ENCODE measurements at places on chromosomes 12 and 14.

DNA sequence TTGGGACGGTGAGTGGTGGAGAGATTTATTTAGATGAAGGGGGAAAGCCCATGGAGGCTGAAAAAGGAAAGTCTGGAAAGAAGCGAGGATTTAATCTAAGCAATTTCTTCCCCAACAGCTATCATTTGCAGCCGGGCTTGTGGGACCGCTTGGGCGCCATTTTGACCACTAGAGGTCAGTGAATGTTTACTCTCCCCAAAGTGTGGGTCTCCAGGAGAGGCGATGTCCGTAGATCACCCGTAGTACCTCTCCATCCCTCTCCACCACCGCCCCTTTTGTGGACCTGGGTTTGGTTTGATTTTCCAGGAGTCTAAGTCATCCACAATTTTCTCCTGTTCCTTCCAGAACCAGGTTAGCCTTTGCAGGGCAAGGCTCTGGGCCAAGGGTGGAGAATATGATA is 91.2 kb upstream of the PARP11 start:
- DNase-seq: no peak

DNA sequence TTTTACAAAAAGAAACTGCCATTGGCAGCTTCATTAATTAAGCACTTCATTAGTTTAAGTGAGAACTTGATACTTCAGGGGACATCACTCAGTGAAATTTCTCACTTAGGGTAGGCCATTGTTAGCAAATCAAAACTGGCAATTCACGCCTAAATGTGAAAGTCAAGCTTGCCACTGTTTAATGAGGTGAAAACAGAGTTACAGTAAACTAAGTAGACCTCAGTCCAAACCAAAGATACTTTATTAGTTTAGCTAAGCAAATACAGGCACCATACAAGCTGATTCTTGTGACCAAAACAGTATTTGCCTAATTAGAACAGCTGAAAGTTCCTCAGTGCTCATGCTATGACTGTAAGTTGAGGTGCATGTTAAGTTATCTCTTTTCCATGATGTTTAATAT is 176.5 kb upstream of the CPNE8 start:
- DNase-seq: no peak

DNA sequence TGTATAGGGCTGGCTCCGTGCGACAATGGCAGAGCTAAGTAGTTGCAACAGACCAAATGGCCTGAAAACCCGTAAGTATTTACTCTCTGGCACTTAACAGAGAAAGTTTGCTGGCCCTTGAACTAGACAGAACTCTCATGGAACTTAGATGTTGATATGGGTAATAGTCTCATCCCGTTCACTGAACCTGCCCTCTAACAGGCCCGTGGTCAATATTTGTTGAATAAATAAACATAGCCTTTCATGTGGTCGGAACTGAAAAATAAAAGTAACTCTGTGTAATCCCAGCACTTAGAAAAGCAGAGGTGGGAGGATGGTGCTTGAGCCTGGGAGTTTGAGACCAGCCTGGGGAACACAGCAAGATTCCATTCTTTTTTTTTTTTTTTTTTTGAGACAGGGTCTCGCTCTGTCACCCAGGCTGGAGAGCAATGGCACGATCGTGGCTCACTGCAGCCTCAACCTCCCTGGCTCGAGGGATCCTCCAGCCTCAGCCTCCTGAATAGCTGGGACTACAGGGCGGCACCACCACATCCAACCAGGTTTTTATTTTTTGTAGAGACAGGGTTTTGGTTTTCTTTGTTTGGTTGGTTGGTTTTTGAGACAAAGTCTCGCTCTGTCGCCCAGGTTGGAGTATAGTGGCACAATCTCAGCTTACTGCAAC is 29.7 kb downstream of the KDM2B start:
- DNase-seq: no peak

- DNase-seq: peak; percentile 52
These were observed 942 bp downstream of the SYT1 start for GRCh38 chr12:78865516-78865915.

DNA sequence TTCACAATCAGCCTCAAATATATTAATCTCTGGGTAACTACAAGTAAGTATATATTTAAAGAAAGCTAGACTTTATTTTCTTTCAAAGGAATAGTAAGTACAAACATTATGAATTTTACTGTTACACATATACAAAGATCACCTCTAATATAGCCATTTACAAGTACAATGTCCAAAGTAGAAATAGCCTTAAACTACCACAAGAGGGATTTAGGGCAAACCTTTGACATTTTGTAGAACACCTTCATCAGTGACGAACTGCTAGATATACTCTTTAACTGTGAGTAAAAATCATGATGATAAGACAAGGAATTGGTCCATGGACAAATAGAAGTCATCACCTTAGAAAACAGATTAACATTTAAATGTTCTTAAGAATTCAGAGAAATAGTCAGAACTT is 69.8 kb downstream of the CNTN1 start:
- DNase-seq: no peak

DNA sequence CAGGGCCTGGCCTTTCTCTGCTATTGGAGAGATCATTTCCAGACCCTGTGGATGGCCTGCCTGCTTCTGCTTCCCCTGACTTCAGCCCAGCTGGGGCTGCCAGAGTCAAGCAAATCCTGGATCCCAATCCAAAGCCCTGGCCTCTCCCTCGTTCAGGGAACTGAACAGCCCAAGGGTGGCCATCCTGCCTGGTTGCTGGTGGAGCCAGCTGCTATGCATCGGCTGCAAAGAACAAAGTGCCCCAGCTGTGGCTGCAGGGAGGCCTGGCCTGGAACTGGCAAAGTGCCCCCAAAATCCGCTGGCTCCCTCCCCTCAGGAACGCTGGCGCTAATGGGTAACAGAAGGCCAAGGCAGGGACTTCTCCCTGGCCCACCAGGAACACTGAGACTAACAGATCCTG is 56.4 kb downstream of the LRRC74A start:
- DNase-seq: no peak

DNA sequence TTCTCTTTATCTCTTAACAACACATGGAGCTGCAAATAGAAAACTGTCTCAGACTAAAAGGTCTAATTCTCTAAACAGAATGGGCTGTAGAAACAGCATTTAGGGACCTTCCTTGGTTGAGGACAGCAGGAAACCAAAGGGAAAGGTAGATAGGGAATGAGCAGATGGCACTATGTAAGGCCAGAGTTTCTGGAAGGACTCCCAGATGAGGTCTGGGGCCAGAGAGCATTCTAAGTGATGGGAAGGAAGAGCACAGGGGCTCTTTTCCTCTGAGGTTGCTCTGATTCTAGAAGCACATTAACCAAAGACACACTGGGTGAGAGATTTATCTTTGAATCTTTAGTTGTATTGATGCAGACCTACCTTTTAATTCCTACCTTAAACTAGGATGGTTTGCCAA is 79.4 kb downstream of the TPH2 start:
- no peak for DNase-seq

GRCh38 chr12:89517720-89518119 is 6.9 kb downstream of the GALNT4 start:
- DNase-seq: no peak

DNA sequence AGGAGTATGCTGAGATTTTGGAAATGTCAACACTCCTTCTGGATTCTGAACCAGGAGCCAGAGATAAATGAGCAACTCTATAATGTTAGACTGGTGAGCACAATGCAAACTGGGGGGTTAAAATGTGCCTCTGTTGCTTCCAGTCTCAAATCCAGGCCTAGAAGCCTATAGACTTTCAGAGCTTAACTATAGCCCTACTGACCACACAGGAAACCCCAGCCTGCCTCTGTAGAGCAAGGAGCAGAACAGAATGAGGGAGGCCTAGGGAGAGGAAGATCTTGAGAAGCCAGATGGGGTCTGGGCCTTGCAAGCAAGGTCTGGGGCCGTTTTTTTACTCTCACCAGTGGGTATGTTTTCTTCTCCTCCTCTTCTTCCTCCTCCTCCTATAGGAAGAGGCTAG is 225.4 kb upstream of the KITLG start:
- no peak for DNase-seq

DNA sequence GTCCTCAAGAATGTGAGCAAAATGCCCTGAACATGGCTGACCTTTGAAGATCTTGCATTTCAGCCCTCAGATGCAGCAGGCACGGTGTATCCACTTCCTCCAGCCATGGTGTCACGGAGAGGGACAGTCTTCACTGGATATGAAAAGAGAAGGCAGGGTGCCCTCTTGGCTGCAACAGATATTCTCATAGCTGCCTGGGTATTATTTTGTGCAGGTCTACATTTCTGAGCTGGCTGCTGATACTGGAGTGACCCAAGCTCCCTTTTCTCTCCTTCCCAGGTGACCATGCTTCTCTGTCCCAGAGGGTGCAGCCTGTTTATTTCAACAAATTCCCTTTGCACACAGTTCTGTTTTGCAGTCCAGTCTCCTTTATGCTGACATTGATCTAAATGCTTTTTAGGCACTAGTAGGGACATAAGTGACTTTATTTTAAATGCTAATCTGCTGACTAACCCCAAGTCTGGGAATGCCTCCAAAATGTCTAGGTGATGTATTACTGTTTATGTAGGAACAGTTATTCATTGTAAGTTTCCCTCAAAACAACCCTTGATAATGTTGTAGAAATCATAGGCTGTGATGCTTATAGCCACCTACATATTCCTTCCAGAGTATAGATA is 17.4 kb upstream of the PYGL start:
- DNase-seq: no peak

- no peak for DNase-seq
These were observed 6.0 kb upstream of the UBE2N start for GRCh38 chr12:93447555-93448290.

GRCh38 chr12:107317751-107318555 is 224.6 kb upstream of the CRY1 start:
- peak; percentile 76 for DNase-seq

GRCh38 chr14:59677771-59678231 is 101.2 kb upstream of the CCDC175 start:
- no peak for DNase-seq

DNA sequence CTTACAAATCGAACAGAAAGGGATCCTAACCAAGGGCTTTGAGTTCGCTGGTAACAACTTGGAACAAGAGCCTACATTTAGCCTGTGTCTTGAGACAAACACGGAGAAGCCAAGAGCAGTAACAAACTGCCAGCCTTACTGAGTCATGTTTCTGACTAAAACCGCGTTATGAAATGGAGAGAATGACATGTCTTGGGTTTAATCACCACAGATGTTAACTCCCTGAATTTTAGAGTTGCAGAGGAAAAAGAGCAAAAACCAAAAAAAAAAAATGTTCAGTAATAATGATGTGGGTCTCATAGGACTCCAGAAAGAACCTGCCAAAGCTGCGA is 1.0 kb downstream of the BLTP3B start:
- no peak for DNase-seq

- DNase-seq: peak; percentile 62
These were observed 75.8 kb downstream of the RIN3 start for GRCh38 chr14:92589213-92589852.

GRCh38 chr12:125999628-126000027 is 934.4 kb downstream of the AACS start:
- no peak for DNase-seq

DNA sequence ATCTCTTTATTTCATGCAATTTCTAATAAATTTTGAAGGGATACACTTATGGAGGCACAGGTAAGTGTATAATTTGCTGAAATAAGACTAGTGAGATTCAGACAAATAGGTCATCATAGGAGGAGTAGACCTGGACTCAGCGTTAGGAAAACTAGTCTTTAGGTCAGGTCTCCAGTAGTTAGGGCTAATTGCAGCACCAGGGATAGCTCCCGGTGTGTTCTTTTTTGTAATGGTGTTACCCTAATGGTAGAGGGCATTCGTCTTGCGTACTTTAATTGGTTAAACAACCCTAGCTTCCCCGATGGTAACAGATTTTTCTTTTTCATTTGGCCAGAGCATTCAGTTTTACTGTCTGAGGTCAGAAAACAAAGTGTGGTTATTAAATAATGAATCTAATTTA is 64.9 kb downstream of the ARID2 start:
- DNase-seq: no peak

DNA sequence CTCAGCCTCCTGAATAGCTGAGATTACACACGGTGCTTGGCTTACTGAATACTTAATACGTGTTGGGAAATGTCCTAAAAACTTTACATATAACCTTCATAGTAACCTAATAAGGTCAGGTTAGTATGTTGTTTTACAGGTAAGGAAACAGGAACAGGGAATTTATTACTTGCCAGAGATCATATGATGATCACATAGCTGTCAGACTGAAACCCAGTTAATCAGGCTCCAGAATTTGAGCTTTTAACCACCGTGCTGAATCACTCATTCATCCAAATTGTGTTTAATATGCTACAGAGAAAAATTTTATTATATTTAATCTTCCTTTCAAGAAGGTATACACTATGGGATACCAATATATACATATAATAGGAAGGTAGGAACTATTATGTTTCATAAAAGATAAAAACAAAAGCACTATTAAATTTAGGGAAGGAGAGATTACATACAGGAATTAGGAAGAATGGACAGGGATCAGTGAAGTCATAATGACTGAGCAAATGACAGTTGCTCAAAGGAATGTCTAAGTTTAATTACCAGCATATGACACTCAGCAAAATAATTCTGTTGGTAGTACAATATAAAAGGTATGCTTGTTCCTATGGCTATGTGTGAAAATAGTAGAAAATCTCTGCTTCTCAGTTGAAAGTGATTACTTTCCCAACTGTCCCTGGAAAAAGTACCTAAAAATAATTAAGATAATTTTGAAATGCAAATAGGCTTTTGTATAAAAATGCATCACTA is 59.3 kb downstream of the HEATR5A start:
- DNase-seq: no peak

- DNase-seq: no peak
These were observed 255.3 kb downstream of the AEBP2 start for GRCh38 chr12:19694627-19695026.

- no peak for DNase-seq
These were observed 126.0 kb upstream of the FRMD6 start for GRCh38 chr14:51525739-51526138.

- DNase-seq: no peak
These were observed 48.3 kb downstream of the MVK start for GRCh38 chr12:109621901-109622364.

DNA sequence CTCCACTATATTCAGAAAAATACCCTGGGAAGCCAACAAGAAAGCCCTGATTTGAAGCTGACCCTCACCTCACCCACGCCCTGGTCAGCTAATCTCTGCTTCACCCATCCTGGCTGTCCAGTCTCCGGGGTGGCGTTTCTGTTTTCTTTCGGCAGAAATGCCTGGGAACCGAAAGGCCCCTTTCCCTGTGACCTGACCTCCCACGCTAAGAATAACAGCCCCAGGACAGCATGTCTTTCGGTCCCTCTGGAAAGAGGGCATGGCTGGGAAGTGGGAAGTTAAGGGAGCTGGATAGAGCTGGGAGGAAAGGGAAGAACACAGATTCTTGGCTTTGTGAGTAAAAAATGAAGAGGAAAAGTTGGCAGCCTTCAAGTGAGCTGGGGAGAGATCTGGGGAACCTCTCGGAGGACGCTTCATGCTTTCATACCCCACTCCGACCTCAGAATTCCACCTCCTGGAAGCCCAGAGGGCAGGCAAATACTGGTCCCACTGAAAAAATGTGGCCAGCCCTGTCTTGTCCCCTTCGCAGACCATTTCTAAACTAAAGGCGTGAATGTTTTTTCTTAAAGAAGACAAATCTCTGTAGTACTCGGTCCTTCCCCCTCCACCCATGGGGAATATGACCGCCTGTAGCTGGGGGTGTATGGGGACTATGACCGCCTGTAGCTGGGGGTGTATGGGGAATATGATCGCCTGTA is 163.0 kb upstream of the FKBP4 start:
- DNase-seq: no peak
